ENCODE measurements at places on chromosomes 11 and 22.

DNA sequence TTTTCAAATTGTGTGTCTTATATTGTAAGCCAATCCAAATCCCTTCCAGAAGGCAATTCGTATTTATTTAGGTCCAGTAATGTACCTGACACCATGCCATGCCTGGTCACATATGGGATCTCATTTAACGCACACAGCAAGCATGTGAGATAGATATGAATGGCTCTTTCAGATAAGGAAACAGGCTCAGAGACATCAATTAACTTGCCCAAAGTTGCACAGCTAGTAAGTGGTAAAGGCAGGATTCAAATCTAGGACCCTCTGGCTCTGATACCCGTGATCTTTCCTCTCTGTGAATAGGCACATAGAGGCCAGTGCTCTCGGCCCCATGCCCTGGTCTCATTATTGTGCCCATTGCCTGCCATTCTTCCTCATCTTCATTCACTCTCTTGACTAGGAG is 34.3 kb downstream of the KCNJ4 start:
- no peak for DNase-seq

GRCh38 chr11:98561252-98561651 is 459.5 kb upstream of the CNTN5 start:
- no peak for DNase-seq

- no peak for DNase-seq
Observed at GRCh38 chr11:65362966-65363365, 8.4 kb downstream of the TIGD3 start.

DNA sequence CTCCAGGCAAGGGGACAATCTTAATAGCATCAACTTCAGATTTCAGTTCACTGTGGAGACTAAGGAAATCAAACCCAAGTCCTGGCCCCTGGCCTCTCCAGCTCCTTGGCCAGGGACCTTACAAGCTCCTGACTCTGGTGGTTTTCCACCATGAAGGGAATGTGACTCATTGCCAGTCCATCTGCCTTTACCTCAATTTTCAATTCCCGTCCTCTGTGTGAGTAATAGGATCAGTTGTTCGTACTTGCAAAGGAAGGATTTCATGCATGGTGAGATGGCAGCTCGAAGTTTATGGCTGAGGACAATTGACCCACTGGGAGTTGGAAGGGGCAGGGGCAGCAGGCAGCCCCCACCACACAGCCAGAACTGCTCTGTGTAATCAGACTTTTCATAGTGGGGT is 42.5 kb downstream of the INSC start:
- DNase-seq = no peak

- no peak for DNase-seq
Observed at GRCh38 chr11:27394781-27395228, 31.8 kb upstream of the CCDC34 start.

- DNase-seq = no peak
Observed at GRCh38 chr11:61023086-61023965, 51.8 kb downstream of the CD6 start.

- no peak for DNase-seq
Observed at GRCh38 chr11:134276396-134277182, 410 bp downstream of the GLB1L3 start.

DNA sequence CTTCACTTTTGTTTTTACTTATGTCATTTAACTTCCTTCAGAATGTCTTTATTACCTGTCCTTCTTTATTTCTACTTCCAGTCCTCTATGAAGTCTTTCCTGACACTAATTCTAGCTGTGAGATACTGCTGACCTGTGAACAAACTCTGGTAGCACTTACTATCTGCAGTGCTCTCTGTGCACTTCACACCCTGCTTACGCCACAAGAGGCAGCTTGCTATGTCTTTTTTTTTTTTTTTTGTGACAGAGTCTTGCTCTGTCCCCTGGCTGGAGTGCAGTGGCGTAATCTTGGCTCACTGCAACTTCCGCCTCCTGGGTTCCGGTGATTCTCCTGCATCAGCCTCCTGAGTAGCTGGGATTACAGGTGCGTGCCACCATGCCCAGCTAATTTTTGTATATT is 10.7 kb downstream of the STIM1 start:
- peak; percentile 76 for DNase-seq

DNA sequence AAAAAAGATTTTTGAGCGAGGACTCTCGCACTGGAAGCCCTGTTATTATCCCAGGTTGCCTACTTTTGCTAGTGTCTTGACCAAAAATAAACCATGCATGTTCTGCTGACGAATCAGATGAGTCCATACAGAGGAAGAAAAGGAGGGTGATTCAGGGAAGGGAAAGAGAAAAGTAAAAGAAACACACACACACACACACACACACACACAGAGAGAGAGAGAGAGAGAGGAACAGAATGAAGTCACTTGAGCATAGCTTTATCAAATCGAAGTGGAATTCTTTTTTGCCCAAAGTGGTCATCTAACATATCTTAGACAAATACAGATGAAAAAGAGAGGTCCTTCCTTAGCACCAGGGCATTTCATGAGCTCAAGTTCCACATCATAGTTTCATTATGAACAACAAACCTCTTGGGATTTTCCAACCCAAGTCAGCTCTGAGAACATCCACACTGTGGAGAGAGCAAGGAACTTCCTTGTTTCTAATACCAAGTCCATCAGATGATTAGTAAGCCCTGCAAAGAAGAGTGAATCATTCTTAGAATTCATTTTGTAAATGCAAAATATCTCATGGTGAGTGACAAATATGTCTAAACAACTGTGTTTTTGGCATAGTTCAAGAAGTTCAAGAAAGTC is 7.7 kb upstream of the MMP12 start:
- no peak for DNase-seq

DNA sequence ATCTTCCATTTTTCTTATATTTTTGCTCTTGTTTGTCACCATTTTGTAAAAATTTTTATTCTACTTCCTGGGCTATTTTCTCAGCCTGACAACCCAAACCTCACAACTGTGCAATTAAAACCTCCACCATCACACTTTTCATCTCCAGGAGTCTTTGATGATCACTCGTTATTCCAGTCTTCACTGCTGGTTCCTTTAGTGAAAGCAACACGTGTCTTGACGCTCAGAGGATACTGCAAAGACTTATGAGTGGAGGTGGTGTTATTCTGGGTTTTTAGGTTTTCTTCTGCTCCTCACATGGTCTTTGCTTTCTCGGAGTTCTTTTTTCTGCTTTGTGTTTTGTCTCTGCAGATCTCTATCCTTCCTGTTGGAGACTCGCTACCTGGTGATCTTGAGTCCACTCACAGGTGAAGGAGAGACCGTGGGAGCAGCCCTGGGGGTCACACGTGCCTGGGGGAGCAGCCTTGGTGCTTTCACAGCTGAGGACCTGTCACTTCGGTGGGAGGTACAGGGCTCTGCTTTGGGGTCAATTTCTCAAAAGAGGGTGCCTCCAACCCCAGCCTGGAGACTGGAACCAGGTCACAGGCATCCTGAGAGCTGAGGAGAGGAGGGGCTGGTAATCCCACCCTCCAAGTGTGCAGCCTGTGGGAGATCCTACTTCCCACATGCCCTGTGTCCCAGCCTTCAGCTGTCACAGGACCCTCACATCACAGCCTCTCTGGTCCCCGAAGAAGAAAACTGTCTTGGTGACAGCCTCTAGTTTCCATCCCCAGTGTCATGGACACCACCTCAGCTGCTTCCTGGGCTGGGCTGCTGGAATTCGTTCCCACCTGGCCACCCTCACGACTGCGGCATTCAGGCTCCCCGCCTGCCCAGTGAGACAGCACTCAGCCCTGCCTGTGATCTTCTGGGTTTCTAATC is 11.0 kb downstream of the SULT4A1 start:
- DNase-seq = no peak

DNA sequence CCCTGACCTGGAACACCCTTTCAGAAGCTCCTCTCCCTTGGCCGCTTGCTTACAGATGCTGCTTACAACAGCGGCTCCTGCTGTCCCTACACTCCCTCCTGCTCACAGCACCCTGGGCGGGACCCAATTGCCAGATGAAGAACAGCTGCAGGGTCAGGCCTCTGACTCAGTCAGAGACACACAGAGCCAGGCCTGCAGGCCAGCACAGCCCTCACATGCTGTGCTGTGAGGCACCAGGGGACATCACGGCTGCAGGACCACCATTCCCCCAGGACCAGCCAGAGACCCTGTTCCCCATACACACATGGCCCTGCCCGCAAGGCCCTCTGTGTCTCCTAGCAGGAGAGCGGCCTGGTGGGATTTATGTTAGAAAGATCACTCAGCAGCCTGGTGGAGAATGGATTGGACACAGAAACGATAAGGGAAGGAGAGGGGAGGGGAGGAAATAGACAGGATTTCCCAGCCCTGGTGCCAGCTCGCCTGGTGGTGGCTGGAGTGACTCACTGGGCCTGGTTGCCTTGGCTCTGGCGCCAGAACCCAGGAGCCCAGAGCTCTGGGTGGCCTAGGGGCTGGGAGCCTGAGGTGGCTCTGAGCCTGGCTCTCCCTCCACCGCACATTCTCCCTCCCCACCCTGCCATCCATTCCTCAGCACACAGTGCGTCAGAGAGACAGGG is 6.7 kb downstream of the CAPN5 start:
- peak; percentile 54 for DNase-seq

DNA sequence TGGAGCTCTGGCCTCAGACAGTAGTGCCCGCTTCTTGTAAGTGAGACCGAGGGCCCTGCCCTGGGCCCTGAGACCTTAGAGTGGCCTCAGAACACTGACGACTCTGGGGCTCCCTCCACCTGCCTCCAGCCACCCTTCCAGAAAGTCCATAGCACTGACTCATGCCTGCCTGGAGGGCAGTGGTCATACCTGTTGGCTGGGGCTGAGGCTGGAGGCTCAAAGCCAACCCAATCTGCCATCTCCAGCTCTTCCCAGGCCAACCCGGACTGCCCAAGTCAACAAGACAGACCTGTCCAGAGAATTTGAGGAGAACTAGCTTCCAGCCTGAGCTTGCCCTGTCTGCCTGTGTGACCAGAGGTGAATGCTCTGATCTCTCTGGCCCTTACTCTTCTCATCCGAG is 66.9 kb upstream of the TTLL12 start:
- no peak for DNase-seq

GRCh38 chr11:64266339-64266738 is 15.0 kb downstream of the PLCB3 start:
- no peak for DNase-seq

DNA sequence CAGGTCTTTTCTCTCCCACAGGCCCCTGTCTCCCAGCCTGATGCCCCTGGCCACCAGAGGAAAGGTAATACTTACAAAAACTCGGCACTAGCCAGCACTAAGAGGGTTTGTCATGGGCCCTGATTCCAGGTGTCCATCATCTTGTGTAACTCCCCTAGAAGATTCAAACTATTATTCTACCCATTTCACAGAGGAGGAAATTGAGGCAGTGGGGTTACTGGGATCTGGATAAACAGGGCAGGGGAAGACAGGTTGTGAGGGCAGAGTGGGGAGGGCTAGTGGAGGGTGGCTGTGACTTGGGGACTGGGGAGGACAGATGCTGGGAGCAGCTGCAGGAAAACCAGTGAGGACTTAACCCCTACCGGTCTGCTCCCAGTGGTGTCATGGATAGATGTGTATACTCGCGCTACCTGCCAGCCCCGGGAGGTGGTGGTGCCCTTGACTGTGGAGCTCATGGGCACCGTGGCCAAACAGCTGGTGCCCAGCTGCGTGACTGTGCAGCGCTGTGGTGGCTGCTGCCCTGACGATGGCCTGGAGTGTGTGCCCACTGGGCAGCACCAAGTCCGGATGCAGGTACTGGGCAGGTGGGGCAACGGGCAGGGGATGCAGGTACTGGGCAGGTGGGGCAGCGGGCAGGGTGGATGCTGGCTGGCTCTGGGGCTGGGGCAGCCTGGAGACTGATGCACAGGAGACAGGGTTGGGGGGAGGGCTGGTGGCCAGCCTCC is 1.2 kb downstream of the VEGFB start:
- no peak for DNase-seq

DNA sequence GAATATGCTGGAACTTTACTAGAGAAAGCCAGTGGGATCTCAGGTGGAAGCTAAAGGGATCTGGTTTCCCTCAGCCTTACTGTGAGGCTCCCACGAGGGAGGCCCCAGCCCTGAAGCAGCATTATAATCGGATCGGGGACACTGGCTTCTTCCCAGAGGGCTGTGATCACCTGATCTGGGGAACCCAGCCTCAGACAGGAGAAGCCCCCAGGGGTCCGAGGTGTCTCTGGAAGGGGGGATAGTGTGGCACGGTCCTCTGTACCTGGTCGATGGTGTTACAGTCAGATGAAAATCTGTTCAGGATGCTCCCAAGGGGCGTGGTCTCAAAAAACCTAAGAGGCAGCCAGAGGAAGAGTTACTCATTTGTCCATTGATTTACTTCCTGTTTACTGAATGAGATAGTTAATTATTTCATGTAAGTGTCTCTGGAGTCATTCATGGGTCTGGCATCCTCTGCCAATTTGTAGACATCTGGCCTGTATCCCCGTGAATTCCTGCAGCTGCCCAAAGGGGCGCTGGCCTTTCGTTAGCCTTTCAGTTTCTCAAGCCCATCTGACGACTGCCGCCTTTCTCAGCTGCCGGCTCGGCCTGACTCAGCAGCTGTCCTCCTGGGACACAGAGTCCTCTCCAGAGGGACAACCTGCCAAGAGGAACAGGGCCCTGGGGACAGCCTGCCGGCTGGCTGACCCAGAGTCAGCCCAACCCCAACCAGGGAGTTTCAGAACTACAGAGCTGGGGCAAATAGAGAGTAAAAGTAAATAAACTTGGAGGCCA is 17.0 kb upstream of the KCNJ11 start:
- no peak for DNase-seq

DNA sequence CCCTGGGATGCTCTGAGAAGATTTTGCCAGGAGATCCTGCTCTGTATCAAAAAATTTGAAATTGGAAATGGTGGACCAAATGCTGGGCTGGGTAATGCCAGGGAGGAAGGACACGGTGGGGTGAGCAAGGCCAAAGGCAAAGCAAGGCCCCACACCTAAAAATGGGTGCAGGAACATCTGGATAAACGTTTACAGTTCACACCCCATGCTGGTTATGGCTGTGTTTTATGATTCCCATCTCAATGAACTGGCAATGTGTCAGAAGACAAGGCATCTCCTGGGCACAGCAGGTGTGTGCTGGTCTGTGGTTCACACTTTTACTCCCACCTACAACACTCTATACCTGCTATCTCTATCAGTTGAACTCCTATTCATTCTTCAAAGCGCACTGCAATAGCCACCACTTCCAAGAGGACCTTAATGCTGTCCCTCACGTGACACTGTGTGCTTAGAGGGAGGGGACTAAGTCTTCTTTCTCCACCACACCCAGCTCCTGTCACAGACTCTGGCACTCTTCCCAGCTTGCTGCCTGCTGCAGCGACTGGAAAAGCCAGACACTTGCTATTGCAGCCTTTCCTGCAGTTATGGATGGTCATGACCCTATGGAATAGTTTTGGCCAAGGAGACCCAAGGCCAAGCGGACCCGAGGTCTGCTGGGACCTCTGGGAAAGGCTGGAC is 277.5 kb downstream of the CTTN start:
- DNase-seq = peak; percentile 60
